Daoy (cell line): ENCODE measurements at places on chromosomes 11 and 22.
A peak's percentile ranks its signal among the peaks of the same experiment; 100 is the strongest.

DNA sequence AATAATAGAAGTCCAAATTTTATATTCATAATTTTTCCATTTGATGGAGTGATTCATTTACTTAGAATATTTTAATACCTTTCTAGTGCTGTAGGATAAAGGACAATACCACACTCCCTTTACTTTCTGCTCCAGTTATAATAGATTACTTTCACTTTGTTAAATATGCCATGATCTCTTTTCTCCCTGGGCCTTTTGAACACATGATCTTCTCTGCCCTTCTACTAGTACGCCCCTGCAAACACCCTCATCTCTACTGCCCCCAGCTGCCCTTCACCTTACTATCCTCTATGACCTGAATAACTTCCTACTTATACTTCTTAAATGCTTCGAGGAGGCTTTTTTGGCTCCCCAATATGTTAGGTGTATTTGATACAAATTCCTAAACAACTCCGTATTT is 177.3 kb downstream of the GUCY1A2 start:
- DNase-seq = no peak

DNA sequence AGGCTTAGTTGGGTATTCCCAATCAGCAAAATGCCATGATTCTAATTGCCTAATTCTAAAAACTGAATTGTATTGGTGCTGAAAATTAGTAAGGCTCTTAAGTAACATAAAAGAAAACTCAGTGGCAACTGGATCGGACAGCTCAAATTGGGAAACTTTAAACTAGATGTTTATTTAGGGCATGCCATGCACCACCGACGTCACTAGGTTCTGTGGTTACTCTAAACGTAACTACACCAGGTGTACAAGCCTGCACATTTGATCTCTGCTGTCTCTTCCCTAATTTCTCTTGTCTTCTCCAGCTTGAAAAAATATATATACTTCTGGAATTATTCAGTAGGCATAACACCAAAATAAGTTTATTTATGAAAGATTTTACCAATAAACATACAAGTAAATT is 378.2 kb downstream of the DCDC1 start:
- no peak for DNase-seq

- DNase-seq = no peak
These were observed 470.1 kb upstream of the B3GAT1 start for GRCh38 chr11:134882141-134882540.

- DNase-seq = no peak
These were observed 246.2 kb downstream of the ST3GAL4 start for GRCh38 chr11:126601550-126602215.

- no peak for DNase-seq
These were observed 7.9 kb downstream of the BARX2 start for GRCh38 chr11:129383502-129383901.

GRCh38 chr22:42280140-42280539 is 9.7 kb upstream of the TCF20 start:
- DNase-seq = no peak

- DNase-seq = no peak
These were observed 27.5 kb downstream of the OSBPL5 start for GRCh38 chr11:3137486-3138177.

DNA sequence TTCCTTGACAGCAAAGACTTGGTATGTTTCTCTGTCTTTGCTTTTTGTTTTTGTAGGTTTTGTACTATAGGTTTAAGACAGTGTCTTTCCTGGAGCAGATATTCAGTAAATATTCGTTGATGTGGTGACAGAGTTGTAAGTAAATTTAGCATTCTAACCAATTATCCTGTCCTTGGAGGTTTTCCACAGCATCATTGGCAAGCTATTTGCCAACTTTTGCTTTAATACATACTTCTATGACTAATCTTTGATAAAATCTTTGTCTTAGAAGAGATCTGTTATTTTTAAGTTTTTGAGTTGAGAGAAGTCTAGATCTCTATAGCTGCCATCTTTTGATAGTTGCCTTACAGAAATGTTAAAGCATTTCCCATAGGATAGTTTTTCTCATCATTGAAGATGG is 3.8 kb downstream of the USP47 start:
- no peak for DNase-seq

GRCh38 chr22:31056986-31057599 is 24.0 kb upstream of the SMTN start:
- DNase-seq = no peak

DNA sequence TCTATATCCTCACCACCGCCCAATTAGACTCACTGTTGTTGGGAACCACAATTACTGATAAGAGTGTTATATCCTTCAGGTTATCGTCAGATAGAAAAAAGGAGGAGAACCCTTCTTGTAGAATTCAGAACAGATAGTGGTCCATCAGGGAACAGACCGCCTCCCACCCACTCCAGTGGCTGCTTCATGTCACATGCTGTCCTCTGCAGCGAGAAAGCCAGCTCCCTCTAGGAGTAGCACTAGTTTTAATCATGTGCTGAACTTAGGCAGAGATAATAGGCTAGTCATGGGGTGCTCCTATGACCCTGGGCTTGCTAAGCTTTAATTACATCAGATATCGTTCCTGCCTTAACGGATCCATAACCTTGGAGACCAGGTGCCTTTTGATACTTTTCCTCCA is 51.5 kb upstream of the RAB1B start:
- DNase-seq = no peak

GRCh38 chr22:32828561-32828960 is 27.1 kb downstream of the TIMP3 start:
- no peak for DNase-seq

GRCh38 chr22:19361501-19362103 is 69.9 kb downstream of the HIRA start:
- no peak for DNase-seq

DNA sequence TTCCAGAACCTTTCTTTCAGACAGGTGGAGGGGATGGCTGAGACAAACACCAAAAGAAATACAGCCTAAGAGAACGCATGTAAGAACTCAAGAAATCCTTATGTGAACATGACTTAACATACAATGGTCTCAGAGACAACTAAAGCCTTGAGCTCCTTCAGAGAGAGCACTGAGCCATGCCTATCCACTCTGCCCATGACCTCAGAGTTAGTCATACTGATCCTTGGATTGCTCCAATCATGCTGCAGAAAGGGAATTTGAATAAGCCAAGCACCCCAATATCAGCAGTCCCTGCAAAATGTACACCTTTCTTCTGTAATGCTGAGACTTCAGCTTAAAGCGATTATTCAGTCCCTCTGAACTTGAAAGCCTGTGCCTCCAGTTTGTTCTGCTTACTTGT is 43.2 kb upstream of the CHKA start:
- DNase-seq = peak; percentile 21

- DNase-seq = no peak
These were observed 122.5 kb downstream of the KCNQ1OT1 start for GRCh38 chr11:2577031-2577990.

- no peak for DNase-seq
These were observed 809 bp downstream of the PDE2A start for GRCh38 chr11:72673284-72673942.

DNA sequence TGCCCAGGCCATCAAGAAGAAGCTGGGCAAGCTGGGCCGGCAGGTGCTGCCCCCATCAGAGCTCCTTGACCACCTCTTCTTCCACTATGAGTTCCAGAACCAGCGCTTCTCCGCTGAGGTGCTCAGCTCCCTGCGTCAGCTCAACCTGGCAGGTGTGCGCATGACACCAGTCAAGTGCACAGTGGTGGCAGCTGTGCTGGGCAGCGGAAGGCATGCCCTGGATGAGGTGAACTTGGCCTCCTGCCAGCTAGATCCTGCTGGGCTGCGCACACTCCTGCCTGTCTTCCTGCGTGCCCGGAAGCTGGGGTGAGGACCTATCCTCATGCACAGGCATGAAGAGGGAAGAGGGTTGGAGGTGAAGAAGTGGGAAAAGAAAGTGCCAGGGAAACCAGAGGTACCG is 5.3 kb upstream of the NHERF4 start:
- DNase-seq = no peak

GRCh38 chr11:100753172-100753543 is 66.1 kb downstream of the ARHGAP42 start:
- no peak for DNase-seq

GRCh38 chr11:31767685-31768084 is 43.4 kb downstream of the PAX6 start:
- no peak for DNase-seq

- peak; percentile 90 for DNase-seq
These were observed 23.3 kb upstream of the PPP6R3 start for GRCh38 chr11:68436985-68437926.

DNA sequence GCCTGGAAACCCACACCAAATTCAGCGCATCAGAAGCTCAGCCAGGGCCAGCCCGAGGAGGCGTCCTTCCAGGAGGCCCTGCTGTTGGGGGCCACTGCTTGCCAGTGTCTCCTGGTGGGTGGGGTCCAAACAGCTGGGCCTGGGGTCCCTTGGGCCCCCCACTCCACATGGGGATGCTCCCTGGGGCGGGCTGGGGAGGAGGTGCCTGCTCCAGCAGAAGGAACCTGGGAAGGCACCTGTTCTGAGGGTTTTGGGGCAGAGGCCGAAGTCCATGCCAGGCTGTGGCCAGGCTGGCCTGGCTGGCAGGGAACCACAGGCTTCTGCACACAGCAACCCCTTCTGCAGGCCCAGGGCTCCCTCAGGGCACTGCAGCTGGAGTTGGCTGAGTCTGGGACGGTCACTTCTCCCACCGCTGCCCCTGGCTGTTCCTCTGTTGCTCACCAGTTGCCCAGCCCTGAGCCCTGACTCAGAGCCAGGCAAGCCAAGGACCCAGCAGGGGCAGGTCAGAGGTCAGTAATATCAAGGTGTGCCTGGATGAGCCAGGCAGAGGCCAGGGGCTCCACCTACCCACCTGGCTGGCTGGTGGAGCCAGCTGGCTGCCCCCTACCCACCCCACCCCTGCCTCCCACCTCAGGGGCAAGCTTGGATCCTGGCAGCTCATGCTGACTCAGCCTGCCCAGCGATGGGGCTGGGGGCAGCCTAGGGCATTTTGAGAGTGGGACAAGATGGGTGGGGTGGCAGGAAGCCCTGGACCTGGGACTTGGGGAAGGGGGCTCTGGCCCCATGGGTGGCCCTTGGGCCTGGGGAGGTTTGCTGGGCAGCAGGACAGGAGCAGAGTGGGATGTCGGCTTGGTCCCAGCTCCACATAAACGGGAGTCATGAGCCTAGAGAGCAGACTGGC is 12.0 kb upstream of the PHLDA2 start:
- DNase-seq = no peak

- no peak for DNase-seq
These were observed 852.3 kb downstream of the BRD1 start for GRCh38 chr22:48975316-48975741.

DNA sequence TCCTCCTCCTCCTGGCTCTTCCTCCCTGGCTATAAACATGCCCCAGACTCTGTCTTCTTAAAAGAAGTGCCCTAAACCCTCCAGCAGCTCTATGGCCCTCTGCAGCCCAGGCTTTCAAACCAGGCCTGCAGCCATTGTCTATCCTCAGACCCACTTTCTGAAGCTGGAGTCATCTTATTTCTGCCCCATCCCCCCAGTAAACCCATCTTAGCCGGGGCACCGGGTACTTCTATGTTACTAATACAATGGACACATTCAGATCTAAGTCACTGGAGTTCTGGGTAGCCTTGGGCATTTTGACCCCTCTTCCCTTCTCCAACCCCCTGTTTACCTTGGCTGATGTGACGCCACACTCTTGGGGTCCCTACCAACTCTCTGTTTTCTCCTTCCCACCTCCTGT is 29.7 kb upstream of the CACNG2 start:
- no peak for DNase-seq

DNA sequence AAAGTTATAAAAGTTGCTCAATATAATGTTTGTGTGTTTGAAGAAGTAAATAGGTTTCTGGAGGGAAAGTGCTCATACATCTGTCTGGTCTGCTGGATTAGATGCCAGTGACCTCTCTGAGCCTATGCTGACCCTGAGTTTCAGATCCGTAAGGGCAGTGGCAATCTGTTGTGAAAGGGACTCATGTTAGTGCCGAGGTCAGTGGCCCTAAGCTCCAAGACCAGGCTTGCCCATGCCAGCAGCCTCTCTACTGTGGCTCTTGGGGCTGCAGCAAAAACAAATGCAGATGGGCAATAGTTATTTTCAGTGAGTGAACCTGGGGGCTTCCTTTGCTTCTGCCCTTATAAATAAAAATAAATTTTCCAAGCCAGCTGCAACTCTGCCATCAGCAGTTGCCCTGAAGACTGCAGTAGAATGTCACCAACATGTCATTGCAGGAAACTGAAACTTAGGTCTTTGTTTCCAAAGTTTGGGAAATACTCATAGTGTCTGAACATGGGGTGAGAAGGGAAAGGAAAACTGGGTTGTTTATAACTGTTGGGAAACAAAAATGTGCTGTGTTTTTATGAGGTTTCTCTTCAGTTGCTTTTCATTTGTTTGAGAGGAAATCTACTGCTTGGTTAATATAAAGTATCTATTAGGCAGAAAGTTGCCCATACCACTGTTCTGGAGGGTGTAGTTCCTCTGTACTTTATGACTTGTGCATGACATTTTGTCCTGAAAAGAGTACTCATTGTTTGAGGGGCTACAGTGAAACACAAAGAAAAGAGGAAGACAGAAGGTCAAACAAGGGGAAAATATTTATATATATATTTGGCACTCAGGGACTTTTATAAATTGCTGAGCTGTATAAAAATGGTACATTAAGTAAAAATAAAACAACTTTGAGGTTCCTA is 9.5 kb upstream of the MS4A4E start:
- no peak for DNase-seq

DNA sequence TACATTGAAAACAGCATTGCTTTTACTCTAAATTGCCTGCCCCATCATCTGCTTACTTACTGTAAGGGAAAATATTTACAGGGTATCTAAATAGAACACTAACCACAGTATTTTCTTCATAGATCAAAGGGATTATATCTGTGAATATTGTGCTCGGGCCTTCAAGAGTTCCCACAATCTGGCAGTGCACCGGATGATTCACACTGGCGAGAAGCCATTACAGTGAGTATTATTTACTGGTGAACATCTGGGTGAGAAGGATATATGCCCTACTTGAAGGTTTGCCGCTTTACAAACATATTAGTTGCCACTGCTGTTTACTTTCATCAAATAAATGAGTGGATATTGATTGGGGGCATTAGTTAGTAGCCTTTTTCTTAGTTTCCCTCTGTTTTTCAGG is 5.9 kb upstream of the CNTF start:
- peak; percentile 72 for DNase-seq

- no peak for DNase-seq
These were observed 220.2 kb upstream of the SNX19 start for GRCh38 chr11:131136486-131136885.

DNA sequence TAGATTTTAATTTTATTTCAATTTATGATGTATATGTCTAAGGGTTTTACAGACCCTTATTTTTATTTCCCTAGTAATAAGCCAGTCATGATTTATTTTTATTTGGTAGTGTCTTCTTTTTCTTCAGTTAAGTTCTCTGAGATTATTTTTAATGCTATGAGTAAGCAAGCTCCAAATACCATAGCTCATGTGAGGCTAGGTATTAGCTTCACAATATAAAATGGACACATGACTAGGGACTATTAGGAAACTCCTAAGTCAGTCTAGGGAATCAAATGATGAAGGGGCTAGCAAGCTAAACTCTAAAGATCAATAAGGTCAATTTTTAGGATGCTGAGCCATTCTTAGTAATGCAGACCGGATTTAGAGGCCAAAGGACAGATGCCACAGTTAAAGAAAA is 45.9 kb downstream of the CKAP5 start:
- DNase-seq = no peak
